ENCODE measurements at places on chromosomes 7 and 10.

- DNase-seq = peak; percentile 76
Measured at GRCh38 chr10:70363971-70364771, 18.3 kb downstream of the LRRC20 start.

GRCh38 chr7:76332078-76332477 is 26.7 kb downstream of the YWHAG start:
- no peak for DNase-seq

GRCh38 chr10:130194991-130195645 is 58.9 kb downstream of the GLRX3 start:
- no peak for DNase-seq

DNA sequence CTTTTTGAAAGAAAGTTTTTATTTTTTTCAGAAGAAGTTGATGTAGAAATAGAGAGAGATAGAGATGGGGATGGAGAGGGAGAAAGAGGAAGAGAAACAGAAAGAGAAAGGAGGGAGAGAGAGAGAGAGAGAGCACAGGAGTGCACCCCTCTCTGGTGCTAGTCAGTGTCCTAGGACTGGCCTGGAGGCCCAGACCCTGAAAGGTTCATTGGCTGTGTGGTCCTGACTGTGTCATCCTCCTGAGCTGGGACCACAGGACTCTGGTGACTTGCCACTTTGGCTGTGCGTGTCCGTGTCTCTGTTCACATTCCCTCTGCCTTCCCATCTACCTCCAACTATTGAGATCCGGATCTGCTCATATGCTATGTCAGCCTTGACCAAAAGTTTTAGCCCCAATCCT is 62.1 kb upstream of the SHH start:
- DNase-seq = no peak

DNA sequence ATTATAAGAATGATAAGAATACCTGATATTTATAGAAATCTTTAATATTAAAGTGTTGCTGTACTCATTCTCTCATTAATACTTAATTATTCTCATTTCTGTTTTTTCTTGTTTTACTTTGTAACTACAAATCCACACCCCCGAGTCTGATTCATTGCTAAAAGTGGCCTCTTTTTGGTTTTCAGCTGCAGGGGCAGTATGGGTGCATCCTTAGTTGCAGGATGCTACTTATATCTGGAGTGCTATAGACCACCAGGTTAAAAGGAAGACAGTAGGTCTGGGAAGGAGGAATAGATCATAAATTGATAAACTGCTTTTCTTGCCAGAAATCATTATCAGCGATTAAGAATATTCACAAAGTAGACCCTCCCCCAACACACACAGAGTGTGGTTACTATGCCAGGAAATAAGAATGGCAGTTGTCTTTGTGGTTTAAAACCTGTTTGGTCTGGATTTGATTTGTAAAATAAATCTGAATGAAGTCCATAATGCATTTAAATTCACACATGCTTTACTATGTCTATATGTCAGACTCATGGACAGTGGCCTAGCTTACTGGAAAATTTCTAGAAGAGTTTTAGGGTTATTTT is 96.5 kb downstream of the NRF1 start:
- DNase-seq = no peak

GRCh38 chr7:22202141-22202540 is 154.8 kb downstream of the RAPGEF5 start:
- DNase-seq = no peak
